Ovary (tissue), 10 donors: ENCODE measurements at places on chromosomes 5 and 9. TPM values are rescaled to one million over a fixed set of nuclear protein-coding genes. Genes with fewer than 3 reads are reported as not detected.

BAAT gene
- total RNA-seq: not detected

CRB2 gene
- 0.48 TPM for total RNA-seq

MARCOL gene
- total RNA-seq: not detected

INSL6 gene
- total RNA-seq: not detected

PGM5 gene
- 19.4 TPM for total RNA-seq

PCDHA9 gene
- 0.53 TPM for total RNA-seq

C1QTNF2 gene
- not detected for total RNA-seq

ORM1 gene
- 2.8 TPM for total RNA-seq

AK8 gene
- 3.0 TPM for total RNA-seq

DNA sequence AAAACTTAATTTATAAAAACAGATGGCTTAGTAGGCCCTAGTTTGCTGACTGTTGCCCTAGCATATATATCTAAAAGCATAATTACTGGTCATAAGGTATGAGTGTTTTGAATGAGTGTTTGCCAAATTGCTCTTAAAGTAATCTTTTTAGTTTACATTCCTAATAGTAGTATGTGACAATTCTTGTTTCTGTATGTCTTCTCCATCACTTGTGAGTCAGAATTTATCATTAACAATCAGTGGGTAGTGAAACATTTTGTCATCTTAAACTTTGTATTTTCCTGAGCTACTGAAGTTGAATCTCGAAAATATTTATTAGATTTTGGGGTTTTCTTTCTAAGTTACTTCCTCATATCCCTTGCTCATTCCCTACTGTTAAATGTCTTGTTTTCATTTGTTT is 49.6 kb downstream of the APC start:
- H3K36me3 ChIP-seq: no peaks in the 10 kb centered on the region
- H3K4me1 ChIP-seq: no peaks in the 10 kb centered on the region
- no peaks in the 10 kb centered on the region for H3K27me3 ChIP-seq
- no peak for DNase-seq

GRCh38 chr5:56330167-56330566 is 97.0 kb upstream of the ANKRD55 start:
- no peaks in the 10 kb centered on the region for H3K27me3 ChIP-seq
- H3K4me3 ChIP-seq: no peak overlapping the region
- DNase-seq: no peak
- H3K27ac ChIP-seq: no peak overlapping the region
- no peaks in the 10 kb centered on the region for H3K36me3 ChIP-seq

DNA sequence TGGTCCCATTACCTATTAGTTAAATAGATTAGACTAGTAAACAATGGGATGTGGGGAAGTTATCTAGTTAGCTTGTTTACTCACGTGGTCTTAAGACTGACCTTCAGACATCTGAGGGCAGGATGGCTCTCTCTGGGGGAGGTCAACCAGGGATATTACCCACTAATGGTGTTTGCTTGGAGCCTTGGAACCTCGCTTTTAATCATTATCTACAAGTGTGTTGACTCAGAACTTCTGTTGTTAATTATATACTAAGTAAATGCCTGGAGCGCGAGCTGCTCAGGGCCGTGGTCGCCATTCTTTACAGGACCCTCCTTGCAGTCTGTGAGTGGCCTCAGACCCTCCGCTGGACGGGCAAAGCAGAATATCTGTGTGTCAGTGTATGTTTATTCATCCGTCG is 48.5 kb upstream of the ZNF354A start:
- no peak overlapping the region for H3K4me3 ChIP-seq
- H3K36me3 ChIP-seq: no peaks in the 10 kb centered on the region
- H3K4me1 ChIP-seq: no peaks in the 10 kb centered on the region
- no peak for DNase-seq
- H3K27ac ChIP-seq: no peak overlapping the region

GRCh38 chr9:95857896-95858295 is 17.6 kb upstream of the ERCC6L2 start:
- no peak for DNase-seq
- H3K27ac ChIP-seq: no peak overlapping the region
- peaks cover 5% of the 10 kb centered on the region for H3K4me1 ChIP-seq
- H3K27me3 ChIP-seq: no peaks in the 10 kb centered on the region

DNA sequence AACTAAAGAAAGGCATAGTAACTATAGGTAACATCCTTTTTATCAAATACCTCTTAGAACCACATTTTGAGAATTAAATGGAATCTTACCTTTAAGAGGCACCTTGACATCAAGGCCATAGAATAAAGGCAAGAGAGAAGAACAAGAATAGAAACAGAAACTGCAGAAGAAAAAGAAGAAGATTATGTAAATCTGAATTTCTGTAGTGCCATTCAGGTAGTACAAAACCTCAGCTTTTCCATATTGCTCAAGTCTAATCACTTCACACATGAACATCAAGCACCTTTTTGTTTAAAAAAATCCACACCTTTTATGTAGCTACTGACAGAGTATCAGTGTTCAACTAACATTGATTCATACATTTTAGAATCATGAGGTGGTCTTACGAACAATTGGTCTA is 91.8 kb upstream of the DPYSL3 start:
- no peak overlapping the region for H3K4me3 ChIP-seq
- DNase-seq: no peak
- H3K4me1 ChIP-seq: no peaks in the 10 kb centered on the region
- no peaks in the 10 kb centered on the region for H3K27me3 ChIP-seq

- peak; percentile 84 for DNase-seq
- peak overlapping the region; percentile 97 for H3K27ac ChIP-seq
- peak overlapping the region; percentile 52 for H3K4me3 ChIP-seq
Measured at GRCh38 chr9:120877276-120878034, 467 bp upstream of the PHF19 start.

GRCh38 chr5:74539986-74540385 is 100.5 kb downstream of the ENC1 start:
- H3K27me3 ChIP-seq: no peaks in the 10 kb centered on the region
- H3K4me1 ChIP-seq: peaks cover 7% of the 10 kb centered on the region
- no peak overlapping the region for H3K27ac ChIP-seq
- H3K4me3 ChIP-seq: no peak overlapping the region
- DNase-seq: no peak
- no peaks in the 10 kb centered on the region for H3K36me3 ChIP-seq

GRCh38 chr5:43802119-43802518 is 199.1 kb downstream of the NNT start:
- H3K27me3 ChIP-seq: no peaks in the 10 kb centered on the region
- H3K4me1 ChIP-seq: no peaks in the 10 kb centered on the region
- H3K4me3 ChIP-seq: no peak overlapping the region
- no peak overlapping the region for H3K27ac ChIP-seq

- H3K4me1 ChIP-seq: no peaks in the 10 kb centered on the region
- H3K4me3 ChIP-seq: no peak overlapping the region
- no peak for DNase-seq
Measured at GRCh38 chr9:89116064-89116804, 62.4 kb downstream of the SHC3 start.

- DNase-seq: no peak
- no peaks in the 10 kb centered on the region for H3K4me1 ChIP-seq
- no peak overlapping the region for H3K27ac ChIP-seq
- no peaks in the 10 kb centered on the region for H3K27me3 ChIP-seq
- no peak overlapping the region for H3K4me3 ChIP-seq
Measured at GRCh38 chr5:178287091-178287790, 54.6 kb upstream of the PHYKPL start.

- no peak overlapping the region for H3K4me3 ChIP-seq
- H3K27me3 ChIP-seq: no peaks in the 10 kb centered on the region
- H3K36me3 ChIP-seq: no peaks in the 10 kb centered on the region
- no peak overlapping the region for H3K27ac ChIP-seq
- DNase-seq: no peak
Measured at GRCh38 chr9:112193572-112194288, 18.6 kb upstream of the SUSD1 start.

DNA sequence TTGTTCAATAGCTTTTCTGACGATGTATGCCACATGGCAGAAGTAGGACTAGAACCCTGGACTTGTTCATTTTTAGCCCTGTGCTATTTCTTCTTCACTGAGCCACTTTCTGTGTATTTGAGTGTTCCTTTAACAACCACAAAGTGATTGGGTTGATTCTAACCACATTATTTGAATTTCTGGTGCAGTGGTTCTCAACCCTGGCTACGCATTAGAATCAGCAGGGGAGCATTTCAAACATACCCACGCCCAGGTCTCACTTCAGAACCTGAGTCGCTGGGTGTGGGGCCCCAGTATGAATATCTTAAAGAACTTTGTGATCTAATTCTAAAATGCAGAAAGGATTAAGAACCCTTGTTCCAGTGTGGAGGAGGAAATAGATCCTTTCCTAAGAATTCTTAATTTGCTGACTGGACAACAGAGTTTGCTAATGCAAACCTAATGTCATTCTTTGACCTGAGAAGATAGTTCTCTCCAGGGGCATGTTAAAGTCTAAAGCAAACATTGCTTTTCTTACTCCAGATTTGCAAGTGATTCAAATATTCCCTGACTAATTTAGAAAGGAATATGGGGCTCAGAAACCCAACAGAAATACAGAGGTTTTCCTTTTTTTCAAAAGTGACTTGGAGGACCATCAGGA is 75.4 kb upstream of the GDNF start:
- no peak overlapping the region for H3K4me3 ChIP-seq
- DNase-seq: no peak
- no peaks in the 10 kb centered on the region for H3K27me3 ChIP-seq

- H3K27ac ChIP-seq: no peak overlapping the region
- H3K4me1 ChIP-seq: no peaks in the 10 kb centered on the region
- no peak overlapping the region for H3K4me3 ChIP-seq
- H3K27me3 ChIP-seq: no peaks in the 10 kb centered on the region
- no peak for DNase-seq
- H3K36me3 ChIP-seq: no peaks in the 10 kb centered on the region
Measured at GRCh38 chr5:121945261-121945660, 16.5 kb upstream of the SRFBP1 start.

DNA sequence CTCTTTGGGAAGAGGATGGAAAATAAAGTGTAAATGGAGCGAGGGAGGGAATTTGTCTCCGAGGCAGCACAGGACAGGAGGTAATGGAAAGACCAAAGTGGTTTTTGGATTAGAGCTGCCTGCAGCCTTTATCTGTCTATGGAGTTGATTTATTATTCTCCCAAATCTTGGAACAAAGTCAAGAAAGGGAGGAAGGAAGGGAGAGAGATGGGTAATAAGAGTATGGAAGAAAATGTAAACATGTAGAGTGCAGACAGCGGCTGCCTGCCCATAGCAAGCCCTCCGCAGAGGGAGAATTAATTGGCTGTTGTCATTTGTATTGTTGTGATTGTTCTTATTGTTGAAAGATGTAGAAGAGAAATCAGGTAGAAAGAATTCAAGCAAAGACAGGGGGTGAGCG is 15.7 kb downstream of the KCNIP1 start:
- no peaks in the 10 kb centered on the region for H3K27me3 ChIP-seq
- no peak overlapping the region for H3K4me3 ChIP-seq
- H3K27ac ChIP-seq: no peak overlapping the region
- DNase-seq: no peak
- H3K36me3 ChIP-seq: no peaks in the 10 kb centered on the region
- H3K4me1 ChIP-seq: no peaks in the 10 kb centered on the region

- no peaks in the 10 kb centered on the region for H3K27me3 ChIP-seq
- H3K27ac ChIP-seq: no peak overlapping the region
- no peak for DNase-seq
- H3K36me3 ChIP-seq: no peaks in the 10 kb centered on the region
Measured at GRCh38 chr9:77956555-77956954, 75.1 kb downstream of the GNAQ start.

GRCh38 chr9:133845440-133845839 is 107.3 kb upstream of the SARDH start:
- H3K27me3 ChIP-seq: no peaks in the 10 kb centered on the region
- DNase-seq: no peak
- H3K4me1 ChIP-seq: peaks cover 11% of the 10 kb centered on the region
- no peak overlapping the region for H3K27ac ChIP-seq
- no peak overlapping the region for H3K4me3 ChIP-seq

GRCh38 chr9:129263836-129264235 is 85.8 kb upstream of the IER5L start:
- no peak overlapping the region for H3K4me3 ChIP-seq
- H3K27me3 ChIP-seq: no peaks in the 10 kb centered on the region
- DNase-seq: no peak
- H3K27ac ChIP-seq: no peak overlapping the region

GRCh38 chr5:169557838-169558237 is 25.7 kb upstream of the SPDL1 start:
- no peaks in the 10 kb centered on the region for H3K4me1 ChIP-seq
- no peak overlapping the region for H3K4me3 ChIP-seq
- DNase-seq: no peak

DNA sequence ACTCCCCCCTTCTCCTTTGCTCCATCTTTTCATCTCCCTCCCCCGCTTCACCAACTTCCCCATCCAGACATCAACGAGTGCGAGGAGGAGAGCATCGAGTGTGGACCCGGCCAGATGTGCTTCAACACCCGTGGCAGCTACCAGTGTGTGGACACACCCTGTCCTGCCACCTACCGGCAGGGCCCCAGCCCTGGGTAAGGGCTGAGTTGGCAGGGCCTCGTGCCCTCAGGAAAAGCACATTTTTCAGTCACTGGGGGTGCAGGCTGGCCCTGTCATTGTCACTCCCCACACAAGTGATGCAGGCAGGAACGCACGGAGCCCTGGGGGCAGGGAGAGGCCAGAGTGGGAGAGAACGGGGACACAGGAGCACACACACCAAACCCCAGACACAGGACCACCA is 12.4 kb upstream of the ASS1 start:
- peaks cover 3% of the 10 kb centered on the region for H3K4me1 ChIP-seq
- no peak overlapping the region for H3K27ac ChIP-seq
- H3K36me3 ChIP-seq: no peaks in the 10 kb centered on the region
- H3K4me3 ChIP-seq: no peak overlapping the region
- no peak for DNase-seq
- H3K27me3 ChIP-seq: no peaks in the 10 kb centered on the region

DNA sequence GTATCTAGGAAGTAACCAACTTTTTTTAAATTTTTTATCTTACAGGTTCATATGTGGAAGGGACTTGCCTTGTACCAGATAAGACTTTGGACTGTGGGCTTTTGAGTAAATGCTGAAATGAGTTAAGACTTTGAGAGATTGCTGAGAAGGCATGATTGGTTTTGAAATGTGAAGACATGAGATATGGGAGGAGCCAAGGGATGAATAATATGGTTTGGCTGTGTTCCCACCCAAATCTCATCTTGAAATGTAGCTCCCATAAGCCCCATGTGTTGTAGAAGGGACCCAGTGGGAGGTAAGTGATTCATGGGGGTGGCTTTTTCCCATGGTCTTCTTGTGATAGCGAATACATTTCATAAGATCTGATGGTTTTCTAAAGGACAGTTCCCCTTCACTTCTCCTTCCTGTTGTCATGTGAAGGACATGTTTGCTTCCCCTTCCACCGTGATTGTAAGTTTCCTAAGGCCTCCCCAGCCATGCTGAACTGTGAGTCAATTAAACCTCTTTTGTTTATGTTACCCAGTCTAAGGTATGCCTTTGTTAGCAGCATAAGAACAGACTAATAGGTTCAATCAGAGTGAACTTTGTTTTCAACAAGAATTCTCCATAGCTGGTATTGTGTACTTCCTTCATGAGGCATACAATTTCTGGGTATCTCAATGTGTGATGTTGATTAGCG is 535.6 kb upstream of the MEF2C start:
- no peak overlapping the region for H3K4me3 ChIP-seq
- no peaks in the 10 kb centered on the region for H3K36me3 ChIP-seq
- no peaks in the 10 kb centered on the region for H3K27me3 ChIP-seq
- no peak for DNase-seq
- H3K4me1 ChIP-seq: no peaks in the 10 kb centered on the region
- H3K27ac ChIP-seq: no peak overlapping the region
